ENCODE measurements at places on chromosomes 2 and 18.

DNA sequence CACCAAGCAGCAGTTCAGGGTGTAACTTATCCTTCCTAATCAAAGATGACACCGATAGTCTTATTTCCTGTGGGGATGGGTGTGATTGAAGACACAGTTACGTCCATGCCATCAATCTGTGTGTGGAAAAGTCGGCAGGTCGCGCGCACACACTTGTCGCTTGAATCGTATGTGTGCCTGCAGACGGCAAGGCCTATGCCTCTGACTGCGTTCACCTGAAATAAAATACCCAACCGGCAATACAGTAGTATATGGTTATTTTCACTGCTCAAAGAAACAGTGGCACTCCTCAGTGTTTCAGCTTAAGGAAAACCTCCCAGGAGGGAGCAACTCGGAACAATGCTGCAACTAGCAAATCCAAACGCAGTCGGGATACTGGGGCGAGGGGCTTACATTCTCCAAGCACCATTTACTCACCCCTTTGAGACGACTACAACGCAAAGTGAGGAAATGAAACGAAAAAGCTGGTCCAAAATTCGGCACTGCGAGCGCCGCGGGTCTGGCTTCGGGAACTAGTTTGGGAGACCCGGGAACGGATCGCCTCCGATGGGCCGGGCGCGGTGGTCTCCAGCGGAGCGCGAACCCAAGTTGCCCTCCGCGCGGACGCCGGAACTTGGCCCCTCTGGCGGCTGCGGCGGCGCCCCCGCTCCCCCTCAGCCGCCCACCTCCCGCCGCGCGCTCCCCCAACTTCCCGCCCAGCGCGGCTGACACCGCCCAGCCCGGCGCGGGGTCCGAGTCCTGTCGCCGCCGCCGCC, 675 bp downstream of the PRKD3 start:
- no peak for DNase-seq

DNA sequence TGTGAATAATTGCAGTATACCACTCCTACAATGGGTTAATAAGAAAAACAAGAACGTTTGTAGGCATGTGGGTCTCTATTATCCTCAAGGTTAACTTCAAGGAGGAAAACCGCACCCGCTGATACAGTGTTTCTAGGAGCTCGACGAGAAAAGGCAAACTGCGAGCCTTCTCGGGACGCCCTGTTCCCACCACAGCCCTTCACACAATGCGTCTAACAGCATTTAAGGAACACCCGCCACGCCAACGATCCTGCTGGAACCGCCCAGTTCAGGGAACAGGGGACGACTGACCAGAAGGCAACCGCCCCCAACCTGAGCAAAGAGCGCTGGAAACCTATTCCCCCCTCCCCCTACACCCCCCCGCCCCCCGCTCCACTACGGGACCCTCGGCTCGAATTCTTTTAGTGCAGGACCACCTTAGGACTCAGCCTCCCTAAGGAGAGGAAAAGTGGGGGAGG, 710 bp upstream of the TMSB10 start:
- DNase-seq = no peak

GRCh38 chr2:58064086-58064485, 17.5 kb downstream of the VRK2 start:
- DNase-seq = no peak

DNA sequence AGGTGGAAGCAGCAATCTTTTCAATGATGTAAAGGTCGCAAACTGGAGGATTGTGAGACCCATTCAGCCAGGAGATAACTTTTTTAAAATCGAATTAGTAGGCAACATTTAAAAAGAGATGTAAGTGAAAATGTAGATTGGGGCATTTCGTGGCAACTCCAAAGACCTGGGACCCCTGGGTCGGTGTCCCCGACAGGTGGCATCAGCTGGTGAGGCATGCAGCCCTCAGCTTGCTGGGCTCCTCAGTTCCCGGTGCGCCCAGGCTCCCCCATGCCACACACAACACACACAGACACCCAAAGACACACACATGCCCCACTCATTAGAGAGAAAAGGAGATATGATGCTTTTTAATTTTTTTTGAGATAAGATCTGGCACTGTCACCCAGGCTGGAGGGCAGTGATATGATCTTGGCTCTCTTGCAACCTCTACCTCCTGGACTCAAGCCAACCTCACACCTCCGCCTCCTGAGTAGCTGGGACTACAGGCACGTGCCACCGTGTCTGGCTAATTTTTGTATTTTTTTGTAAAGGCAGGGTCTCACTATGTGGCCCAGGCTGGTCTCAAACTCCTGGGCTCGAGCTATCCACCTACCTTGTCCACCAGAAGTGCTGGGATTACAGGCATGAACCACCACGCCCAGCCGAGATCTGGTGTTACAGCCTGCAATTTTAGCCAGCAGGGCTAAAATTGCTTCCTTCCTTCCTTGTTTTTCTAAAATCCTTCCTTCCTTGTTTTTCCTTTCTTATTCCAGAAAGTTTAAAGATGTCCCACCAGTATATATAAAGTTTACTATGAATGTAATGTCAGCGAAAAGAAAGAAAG, 122.6 kb upstream of the EPAS1 start:
- DNase-seq = no peak

- no peak for DNase-seq
These were observed 117.4 kb downstream of the MBP start for GRCh38 chr18:77015169-77015568.

DNA sequence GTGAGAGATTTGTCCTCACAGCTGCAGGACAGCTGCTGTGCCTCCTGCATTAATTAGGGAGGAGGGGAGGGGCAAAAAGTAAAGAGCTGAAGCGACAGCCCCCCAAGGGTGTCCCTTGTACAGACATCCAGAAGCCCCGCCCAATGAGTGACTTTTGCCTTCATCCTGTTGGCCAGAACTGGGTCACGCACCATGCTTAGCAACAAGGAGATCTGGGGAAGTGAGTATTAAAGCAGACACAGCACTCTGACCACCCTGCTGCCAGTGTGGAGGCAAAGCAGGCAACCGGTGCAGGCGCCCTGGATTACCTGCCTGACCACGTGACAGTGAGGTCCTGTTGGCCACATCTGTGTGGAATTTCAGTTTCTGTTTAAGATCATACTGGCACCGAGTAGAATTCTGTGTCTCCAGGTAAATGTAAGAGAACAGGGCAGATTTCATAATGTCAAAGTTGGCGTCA, 21.5 kb upstream of the BIN1 start:
- DNase-seq = no peak

GRCh38 chr2:60456115-60456770, 97.2 kb downstream of the BCL11A start:
- DNase-seq = no peak

DNA sequence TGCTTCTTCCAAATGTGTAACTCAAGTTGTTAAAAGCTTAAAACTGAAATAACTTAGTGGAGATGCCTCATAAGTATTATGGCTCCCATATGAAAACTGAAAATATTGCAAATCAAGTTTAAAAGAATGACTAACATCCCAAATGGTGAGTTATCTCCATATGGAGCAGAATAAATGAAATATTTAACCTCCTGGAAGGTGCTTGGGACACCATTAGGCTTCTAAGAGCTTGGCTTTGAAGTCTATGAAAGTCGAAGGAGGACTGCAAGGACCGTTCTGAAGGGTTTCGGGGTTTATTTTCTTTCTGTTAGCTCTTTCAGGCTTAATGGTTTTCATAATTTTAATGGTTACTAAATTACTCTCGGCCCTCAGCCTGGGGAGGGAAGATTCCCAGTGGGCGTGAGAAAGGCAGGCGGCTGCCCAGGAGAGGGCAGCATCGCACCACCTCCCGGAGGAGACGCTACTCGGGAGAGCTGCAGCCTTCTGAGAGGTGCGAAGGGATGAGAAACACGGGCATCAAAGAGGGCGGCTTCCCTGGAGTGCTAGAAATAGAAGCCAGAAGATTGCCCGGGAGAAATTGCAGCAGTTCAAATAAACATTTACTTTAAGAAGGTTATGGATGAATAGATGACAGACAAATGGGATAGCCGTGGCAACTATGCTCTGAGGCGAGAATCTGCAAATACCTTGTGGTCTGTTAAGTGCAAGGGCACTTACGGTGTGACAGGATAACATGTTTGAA, 43.1 kb downstream of the MAP3K19 start:
- peak; percentile 18 for DNase-seq

DNA sequence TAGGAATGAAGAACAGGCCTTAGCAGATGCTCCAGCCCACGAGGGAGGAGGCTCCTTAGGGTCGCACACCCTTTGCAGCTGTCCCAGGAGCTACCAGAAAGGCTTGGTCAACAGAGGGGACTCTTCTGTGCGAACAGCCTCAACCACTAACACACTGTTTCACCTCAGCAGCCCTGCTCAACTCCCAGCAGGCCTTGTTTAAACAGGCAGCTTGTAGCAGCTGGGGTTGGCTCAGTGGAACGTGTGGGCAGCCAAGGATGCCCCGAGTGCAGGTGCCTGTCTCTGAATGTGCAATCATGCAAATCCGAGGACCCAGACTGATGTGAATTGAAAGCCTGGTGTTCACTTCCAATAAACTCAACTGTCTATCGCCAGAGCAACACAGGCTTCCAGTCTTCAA, 88.7 kb upstream of the CXCR4 start:
- no peak for DNase-seq

- no peak for DNase-seq
These were observed 226.1 kb upstream of the REV1 start for GRCh38 chr2:99715956-99716355.

- DNase-seq = no peak
These were observed 9.1 kb downstream of the RPL31 start for GRCh38 chr2:101011152-101011551.

GRCh38 chr2:26355038-26355995, 8.7 kb upstream of the ADGRF3 start:
- DNase-seq = peak; percentile 76

GRCh38 chr2:179302764-179303571, 38.3 kb upstream of the SESTD1 start:
- no peak for DNase-seq

- no peak for DNase-seq
These were observed 478 bp downstream of the CLHC1 start for GRCh38 chr2:55231546-55232083.

GRCh38 chr18:63111671-63112402, 207.7 kb downstream of the BCL2 start:
- no peak for DNase-seq

- DNase-seq = no peak
These were observed 17.1 kb upstream of the TMEM178A start for GRCh38 chr2:39648580-39648979.

DNA sequence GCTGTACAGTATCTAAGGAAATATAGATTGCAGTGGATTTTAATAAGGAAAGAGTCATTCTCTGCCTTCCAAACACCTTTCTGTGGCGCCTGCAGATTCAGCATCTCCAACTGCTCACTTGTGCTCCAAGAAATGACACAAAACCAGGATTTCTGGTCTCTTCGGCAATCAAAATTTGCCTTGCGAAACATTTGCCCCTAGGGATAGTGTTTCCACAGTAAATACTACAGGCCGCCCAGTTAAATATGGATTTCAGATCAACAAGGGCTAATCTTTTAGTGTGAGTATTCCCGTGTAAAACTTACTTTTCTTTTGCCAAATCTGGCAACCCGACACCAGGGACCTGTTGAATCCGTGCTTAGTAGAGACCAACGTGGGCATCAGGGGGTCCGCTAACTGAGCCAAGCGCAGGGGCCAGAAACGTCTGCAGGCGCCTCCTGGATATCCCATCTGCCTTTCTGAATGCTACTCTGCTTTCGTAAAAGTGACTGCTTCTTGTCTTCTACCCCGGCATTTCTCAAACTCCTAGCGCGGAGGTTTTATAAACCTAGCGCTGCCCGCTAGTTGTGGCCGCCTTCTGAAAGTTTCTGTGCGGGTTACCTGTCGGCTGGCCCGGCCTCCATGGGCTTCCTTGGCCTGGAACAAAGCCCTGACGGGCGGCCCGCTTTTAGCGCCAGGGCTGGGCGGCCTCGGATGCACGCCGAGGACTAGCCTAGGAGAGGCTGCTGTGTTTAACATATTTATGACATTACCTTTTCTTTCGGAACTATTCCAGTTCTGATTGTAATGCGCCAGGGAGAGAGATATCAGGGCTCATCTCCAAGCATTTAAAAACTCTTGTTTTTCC, 2.5 kb downstream of the CYP1B1 start:
- DNase-seq = no peak

DNA sequence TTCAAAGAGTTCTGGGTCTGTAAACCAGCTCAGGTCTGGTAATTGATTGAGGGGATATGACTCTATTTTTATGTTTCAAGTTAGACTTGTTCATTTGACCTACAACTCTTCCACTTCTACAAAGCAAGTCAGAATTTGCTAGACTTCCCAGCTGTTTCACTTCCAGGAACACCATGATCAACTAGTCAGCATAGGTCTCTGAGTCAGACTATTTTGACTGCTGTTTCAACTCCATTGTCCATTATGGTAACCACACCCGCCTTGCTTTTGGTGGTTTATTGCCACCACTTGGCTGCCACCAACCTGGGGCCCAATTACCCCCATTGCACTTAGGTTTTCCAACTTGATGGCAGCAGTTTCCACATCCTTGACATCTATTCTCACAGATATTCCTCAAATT, 116.6 kb downstream of the LAMA3 start:
- no peak for DNase-seq

DNA sequence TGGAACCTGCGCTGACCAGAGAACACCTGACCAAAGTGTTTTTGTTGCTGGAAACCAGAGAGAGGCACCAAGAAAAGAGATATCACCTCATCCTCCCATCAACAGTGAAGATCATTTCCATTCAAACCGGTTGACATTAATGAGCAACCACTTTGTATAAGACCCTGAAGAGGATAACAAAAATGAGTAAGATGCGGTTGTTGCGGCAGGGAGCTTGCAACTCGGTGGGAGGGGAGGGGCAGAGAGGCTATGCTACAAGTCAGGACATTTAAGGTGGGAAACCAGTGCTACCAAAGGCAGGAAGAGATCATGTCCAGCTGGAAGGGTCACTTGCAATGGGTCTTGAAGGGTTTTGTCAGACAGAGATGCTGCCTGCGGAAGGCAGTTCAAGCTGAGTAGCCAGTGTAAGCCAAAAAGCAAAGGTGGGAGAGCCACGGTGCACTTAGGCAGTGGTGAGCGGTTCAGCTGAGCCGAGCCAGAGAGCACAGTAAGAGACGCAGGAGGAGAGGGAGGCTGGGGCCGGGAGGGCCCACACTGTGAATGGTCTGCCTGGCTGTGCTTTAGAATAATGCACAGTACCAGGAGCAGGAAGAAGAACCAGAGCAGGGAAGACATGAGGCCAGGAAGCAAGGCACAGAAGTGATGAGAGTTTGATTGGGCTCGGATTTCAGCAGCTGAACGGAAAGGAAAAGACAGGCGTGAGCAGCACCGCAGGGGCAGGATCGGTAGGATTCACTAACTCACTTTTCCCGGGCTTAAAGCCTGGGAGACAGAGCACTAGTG, 24.4 kb upstream of the DTNB start:
- no peak for DNase-seq

- DNase-seq = no peak
These were observed 211.3 kb upstream of the APCDD1 start for GRCh38 chr18:10242936-10243680.

DNA sequence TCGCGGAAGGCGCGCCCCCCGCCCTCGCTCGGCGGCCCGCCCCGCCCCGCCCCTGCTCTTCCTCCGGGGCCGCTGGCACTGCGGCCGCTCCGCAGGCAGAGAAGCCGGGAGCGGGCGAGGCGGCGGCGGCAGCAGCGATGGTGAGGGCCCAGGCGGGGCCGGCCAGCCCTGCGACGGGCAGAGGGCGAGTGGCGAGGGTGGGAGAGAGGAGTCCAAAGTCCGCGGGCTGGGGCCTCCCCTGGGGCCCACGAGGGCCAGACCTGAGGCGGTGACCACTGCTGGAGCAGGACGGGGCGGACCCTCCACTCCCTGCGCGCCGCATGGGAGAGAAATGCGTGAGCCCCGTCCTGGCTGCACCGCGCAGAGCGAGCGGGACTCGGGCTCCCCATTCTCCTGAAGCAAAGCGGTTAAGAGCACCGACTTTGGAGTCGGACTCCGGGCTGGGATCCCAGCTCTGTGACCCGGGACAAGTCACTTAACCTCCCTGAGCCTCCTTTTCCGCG, at the start of gene VAMP5:
Gene VAMP5 (plus strand): TSS at position 78 of the 503 bp plus-strand sequence. CDS start 60 bp downstream, at position 138.
- DNase-seq = no peak

Data from AG04450 (cell line).